ENCODE measurements at places on chromosomes 2 and 18. TPM values are rescaled to one million over a fixed set of nuclear protein-coding genes. Genes with fewer than 3 reads are reported as not detected.

REG3G gene
- total RNA-seq: not detected

INHA gene
- total RNA-seq: not detected

MRO gene
- total RNA-seq: not detected

- no peak for DNase-seq
- H3K36me3 ChIP-seq: peaks cover 15% of the 10 kb centered on the region
- H3K27ac ChIP-seq: peak overlapping the region; percentile 74
- no peaks in the 10 kb centered on the region for H3K27me3 ChIP-seq
- H3K4me1 ChIP-seq: peaks cover 58% of the 10 kb centered on the region
- H3K4me3 ChIP-seq: peak overlapping the region; percentile 49
These were observed 17.2 kb upstream of the ATG16L1 start for GRCh38 chr2:233234264-233234663.

GRCh38 chr2:42246562-42246961 is 77.4 kb downstream of the EML4 start:
- H3K27ac ChIP-seq: no peak overlapping the region
- no peak overlapping the region for H3K4me3 ChIP-seq
- no peak for DNase-seq
- H3K27me3 ChIP-seq: no peaks in the 10 kb centered on the region
- H3K36me3 ChIP-seq: peaks cover 13% of the 10 kb centered on the region

GRCh38 chr18:23154823-23155500 is 19.7 kb downstream of the CABLES1 start:
- H3K27me3 ChIP-seq: peaks cover 2% of the 10 kb centered on the region
- no peak overlapping the region for H3K4me3 ChIP-seq
- no peaks in the 10 kb centered on the region for H3K36me3 ChIP-seq
- H3K4me1 ChIP-seq: peaks cover 2% of the 10 kb centered on the region

- H3K27ac ChIP-seq: no peak overlapping the region
- no peak for DNase-seq
- H3K36me3 ChIP-seq: peaks cover 5% of the 10 kb centered on the region
- H3K4me1 ChIP-seq: no peaks in the 10 kb centered on the region
- no peak overlapping the region for H3K4me3 ChIP-seq
These were observed 19.0 kb downstream of the DNPEP start for GRCh38 chr2:219368690-219369191.

DNA sequence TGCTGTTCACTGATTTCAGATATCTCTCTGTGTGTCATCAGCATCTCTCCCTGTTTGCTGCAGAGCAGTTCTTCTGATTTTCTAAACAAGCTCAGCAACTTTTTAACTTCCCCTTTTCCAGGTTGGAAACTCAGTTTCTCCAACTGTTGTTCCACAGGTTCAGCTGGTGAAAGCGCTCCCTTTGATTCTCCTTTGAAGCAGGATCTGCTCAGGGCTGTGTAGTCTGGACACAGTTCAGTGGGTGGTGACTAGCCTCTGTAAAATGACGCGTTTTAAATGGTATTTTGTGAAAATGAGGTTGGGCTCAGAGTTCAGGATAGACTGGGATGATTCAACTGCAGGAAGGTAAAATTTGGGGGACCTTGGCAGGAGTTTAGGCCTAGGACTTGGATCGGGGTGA is 106.3 kb downstream of the TRIM43 start:
- no peak overlapping the region for H3K27ac ChIP-seq
- H3K4me3 ChIP-seq: no peak overlapping the region
- peaks cover 33% of the 10 kb centered on the region for H3K27me3 ChIP-seq
- H3K36me3 ChIP-seq: no peaks in the 10 kb centered on the region

- peaks cover 7% of the 10 kb centered on the region for H3K4me1 ChIP-seq
- no peaks in the 10 kb centered on the region for H3K36me3 ChIP-seq
- H3K27ac ChIP-seq: no peak overlapping the region
- no peak for DNase-seq
- H3K27me3 ChIP-seq: peaks cover 85% of the 10 kb centered on the region
- H3K4me3 ChIP-seq: no peak overlapping the region
These were observed 6.1 kb upstream of the EMX1 start for GRCh38 chr2:72911256-72911655.

DNA sequence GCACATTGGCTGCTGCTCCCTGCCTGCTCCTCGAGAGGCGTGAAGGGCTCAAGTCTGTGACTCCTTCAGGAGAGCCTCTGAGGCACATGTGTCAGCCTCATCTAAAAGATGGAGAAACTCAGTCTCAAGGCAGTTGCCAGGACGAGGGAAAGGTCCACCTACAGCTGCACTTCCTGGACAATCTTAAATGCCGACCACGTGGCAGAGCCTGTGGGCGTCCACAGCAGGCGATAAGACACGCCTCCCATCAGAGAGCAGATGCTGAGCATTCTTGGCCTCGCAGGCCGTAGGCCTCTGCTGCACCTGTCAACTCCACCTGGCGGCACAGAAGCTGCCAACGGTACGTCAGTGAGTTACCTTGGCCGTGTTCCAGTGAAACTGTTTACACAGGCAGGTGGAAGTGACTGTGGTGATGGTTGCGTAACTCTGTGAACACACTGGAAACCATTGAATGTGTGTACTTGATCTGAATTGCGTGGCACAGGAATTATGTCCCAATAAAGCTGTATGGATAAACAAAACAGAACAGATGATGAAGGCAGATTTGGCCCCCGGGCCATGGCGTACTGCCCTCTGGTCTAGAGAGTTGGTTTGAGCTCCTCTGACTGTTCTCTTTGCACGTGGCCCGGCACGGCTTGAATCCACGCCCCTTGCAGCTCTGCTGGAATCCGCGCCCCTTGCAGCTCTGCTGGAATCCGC is 114.5 kb downstream of the RNF144A start:
- peaks cover 31% of the 10 kb centered on the region for H3K36me3 ChIP-seq
- H3K4me3 ChIP-seq: no peak overlapping the region
- DNase-seq: no peak
- no peaks in the 10 kb centered on the region for H3K27me3 ChIP-seq

DNA sequence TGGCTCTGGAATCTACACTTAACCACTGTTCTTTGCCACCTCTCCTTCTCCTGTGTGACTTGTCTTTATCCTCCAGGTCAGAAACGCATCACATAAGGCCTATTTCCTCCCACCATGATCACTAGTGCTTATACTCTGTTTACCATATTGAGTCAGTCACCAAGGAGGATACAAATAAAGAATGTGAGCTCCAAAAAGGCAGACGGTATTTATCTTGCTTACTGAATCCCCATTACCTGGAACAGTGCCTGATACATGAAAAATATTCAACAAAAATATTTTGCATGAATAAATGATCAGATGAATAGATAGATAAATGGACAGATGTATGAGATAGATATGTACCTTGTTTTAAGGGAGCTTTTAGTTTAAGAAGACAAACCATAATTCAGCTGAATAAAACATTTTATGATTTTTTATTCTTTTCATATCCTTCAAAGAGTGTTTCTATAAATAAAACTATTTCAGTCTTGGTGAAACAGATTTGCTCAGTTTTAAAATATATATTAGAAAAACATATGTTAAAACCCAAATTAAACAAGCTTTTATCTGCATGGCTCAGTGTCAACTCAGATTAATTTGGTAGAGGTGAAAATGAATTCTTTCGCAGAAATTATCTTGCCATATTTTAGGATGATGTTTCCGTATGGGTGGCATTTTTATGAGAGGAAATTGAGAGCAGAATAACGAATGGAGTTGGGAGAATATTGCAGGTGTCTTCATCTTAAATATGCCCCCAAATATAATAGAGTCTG is 799.9 kb downstream of the DCC start:
- H3K4me3 ChIP-seq: no peak overlapping the region
- no peak for DNase-seq
- H3K4me1 ChIP-seq: no peaks in the 10 kb centered on the region
- H3K27ac ChIP-seq: no peak overlapping the region
- no peaks in the 10 kb centered on the region for H3K36me3 ChIP-seq

DNA sequence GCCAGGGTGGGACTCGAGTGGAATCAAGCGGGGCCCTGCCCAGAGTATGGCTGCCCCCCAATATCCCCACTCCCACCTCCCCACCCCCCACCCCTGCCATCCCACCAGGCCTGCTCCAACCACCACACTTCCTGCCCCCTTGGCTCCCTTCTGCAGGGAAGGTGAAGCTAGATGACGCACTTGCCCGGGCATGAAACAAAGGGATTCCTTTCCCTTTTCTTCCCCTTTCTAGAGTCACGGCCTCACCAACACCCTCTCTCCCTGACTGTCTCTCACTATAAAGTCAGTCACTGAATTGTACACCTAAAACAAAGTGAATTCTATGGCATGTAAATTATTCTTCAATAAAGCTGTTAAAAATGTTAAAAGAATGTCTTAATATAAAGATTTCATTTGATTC is 16.0 kb downstream of the ZBTB7C start:
- no peak overlapping the region for H3K4me3 ChIP-seq
- no peak for DNase-seq
- H3K4me1 ChIP-seq: no peaks in the 10 kb centered on the region
- H3K27ac ChIP-seq: no peak overlapping the region
- H3K36me3 ChIP-seq: no peaks in the 10 kb centered on the region

DNA sequence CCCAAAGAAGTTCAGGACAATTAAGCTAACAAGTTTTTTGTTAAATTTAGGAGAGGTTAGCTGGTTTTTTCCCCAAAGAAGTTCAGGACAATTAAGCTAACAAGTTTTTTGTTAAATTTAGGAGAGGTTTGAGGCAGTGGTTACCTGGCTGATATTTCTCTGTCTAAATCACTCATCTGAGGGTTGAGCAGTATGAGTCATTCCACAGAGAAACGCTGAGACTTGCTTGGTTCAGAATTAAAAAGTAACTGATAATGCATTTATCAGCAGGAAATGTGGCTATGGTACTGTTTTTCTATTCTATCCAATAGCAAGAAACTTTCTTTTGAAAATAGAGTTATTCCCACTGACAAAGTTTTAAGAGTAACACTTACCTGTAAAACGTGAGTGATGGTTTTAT is 22.8 kb upstream of the KIDINS220 start:
- H3K27me3 ChIP-seq: peaks cover 17% of the 10 kb centered on the region
- H3K27ac ChIP-seq: no peak overlapping the region
- no peaks in the 10 kb centered on the region for H3K4me1 ChIP-seq
- no peaks in the 10 kb centered on the region for H3K36me3 ChIP-seq

DNA sequence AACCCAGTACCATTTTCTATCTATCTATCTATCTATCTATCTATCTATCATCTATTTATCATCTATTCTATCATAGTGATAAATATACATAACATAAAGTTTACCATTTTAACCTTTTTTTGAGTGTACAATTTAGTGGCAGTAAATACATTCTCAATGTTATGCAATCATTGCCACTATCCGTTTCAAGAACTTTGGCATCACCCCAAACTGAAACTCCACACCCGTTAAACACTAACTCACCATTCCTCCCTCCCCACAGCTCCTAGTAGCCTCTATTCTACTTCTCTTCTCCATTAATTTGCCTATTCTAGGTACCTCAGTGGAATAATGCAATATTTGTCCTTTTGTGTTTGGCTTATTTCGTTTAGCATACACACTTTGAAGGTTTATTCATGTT is 82.5 kb upstream of the KCNE4 start:
- peaks cover 8% of the 10 kb centered on the region for H3K27me3 ChIP-seq
- H3K27ac ChIP-seq: no peak overlapping the region
- no peak for DNase-seq
- no peak overlapping the region for H3K4me3 ChIP-seq
- no peaks in the 10 kb centered on the region for H3K36me3 ChIP-seq

DNA sequence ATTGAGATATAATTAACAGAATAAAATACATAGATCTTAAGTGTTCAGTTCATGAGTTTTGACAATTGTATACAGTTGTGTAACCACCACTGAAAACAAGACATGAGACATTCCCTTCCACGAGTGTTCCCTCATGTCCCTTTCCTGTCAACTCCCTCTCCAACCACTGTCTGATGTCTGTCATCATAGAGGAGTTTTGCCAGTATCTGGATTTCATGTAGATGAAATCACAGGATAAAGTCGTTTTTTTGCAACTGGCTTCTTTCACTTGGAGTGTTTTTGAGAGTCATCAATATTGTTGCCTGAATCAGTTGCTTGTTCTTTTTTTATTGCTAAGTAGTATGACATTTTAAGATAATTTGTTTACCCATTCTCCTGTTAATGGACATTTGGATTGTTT is 52.7 kb downstream of the RBMS1 start:
- H3K27ac ChIP-seq: no peak overlapping the region
- H3K27me3 ChIP-seq: no peaks in the 10 kb centered on the region
- peaks cover 2% of the 10 kb centered on the region for H3K4me1 ChIP-seq
- H3K4me3 ChIP-seq: no peak overlapping the region
- H3K36me3 ChIP-seq: peaks cover 57% of the 10 kb centered on the region
- DNase-seq: no peak

DNA sequence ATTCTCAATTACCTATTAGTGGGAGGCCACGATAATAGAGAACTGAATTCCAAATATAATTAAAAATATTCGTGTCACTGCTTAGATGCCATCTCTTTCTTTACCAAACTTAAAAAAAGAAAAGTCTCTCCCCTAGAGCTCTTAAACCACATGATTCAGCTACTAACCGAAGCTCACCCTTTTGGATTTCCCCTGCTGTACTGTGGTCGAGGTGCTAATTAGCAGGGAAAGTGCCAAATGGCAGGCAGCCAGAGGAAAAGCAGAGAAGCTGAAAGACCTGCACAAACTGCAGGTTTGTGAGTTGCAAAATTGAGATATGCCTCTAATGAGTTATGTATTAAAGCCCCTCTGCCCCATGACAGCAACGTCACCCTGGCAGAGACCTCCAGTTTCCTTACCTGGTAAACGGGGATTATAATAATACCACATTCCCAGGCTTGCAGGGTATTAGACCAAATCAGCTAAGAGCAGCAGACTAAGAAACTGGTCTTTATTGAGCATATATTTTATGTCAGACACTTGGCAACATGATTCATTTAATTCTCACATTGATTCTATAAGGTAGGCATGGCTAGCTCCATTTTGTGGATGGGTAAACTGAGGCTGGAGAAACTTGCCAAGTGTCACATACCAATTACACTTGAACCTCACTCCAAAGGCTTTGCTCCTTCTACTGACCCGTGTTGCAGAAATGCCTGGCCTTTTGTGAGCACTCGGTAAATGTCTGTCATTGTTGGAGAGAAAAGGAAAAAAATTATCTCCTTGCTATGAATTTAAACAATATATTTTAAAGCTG is 259.7 kb downstream of the LPIN1 start:
- H3K4me1 ChIP-seq: peaks cover 23% of the 10 kb centered on the region
- H3K27ac ChIP-seq: no peak overlapping the region
- DNase-seq: peak; percentile 40
- no peak overlapping the region for H3K4me3 ChIP-seq

GRCh38 chr18:10120622-10121021 is 206.8 kb downstream of the VAPA start:
- H3K4me3 ChIP-seq: no peak overlapping the region
- no peaks in the 10 kb centered on the region for H3K36me3 ChIP-seq
- H3K27ac ChIP-seq: no peak overlapping the region
- H3K4me1 ChIP-seq: no peaks in the 10 kb centered on the region

- no peak overlapping the region for H3K4me3 ChIP-seq
- no peaks in the 10 kb centered on the region for H3K36me3 ChIP-seq
- DNase-seq: no peak
- H3K27me3 ChIP-seq: peaks cover 3% of the 10 kb centered on the region
- no peak overlapping the region for H3K27ac ChIP-seq
These were observed 140.9 kb downstream of the TWIST2 start for GRCh38 chr2:238988752-238989151.
